Tibial artery (tissue), 4 donors: ENCODE measurements at places on chromosomes 16 and 17.
A peak's percentile ranks its signal among the peaks of the same experiment; 100 is the strongest.

- DNase-seq: no peak
These were observed 34.8 kb upstream of the NDRG4 start for GRCh38 chr16:58464916-58465731.

DNA sequence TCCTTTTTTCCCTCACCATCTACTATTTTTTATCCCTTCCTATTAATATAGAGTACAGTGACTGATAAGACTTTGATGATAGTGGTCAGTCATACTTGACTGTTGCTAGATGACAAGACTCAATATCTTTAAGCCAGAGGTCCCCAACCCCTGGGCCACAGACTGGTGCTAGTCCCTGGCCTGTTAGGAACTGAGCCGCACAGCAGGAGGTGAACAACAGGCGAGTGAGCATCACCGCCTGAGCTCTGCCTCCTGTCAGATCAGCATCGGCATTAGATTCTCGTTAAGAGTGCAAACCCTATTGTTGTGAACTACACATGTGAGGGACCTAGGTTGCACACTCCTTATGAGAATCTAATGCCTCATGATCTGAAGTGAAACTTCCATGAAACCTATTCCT, 341.3 kb downstream of the BCAS3 start:
- no peak for DNase-seq

DNA sequence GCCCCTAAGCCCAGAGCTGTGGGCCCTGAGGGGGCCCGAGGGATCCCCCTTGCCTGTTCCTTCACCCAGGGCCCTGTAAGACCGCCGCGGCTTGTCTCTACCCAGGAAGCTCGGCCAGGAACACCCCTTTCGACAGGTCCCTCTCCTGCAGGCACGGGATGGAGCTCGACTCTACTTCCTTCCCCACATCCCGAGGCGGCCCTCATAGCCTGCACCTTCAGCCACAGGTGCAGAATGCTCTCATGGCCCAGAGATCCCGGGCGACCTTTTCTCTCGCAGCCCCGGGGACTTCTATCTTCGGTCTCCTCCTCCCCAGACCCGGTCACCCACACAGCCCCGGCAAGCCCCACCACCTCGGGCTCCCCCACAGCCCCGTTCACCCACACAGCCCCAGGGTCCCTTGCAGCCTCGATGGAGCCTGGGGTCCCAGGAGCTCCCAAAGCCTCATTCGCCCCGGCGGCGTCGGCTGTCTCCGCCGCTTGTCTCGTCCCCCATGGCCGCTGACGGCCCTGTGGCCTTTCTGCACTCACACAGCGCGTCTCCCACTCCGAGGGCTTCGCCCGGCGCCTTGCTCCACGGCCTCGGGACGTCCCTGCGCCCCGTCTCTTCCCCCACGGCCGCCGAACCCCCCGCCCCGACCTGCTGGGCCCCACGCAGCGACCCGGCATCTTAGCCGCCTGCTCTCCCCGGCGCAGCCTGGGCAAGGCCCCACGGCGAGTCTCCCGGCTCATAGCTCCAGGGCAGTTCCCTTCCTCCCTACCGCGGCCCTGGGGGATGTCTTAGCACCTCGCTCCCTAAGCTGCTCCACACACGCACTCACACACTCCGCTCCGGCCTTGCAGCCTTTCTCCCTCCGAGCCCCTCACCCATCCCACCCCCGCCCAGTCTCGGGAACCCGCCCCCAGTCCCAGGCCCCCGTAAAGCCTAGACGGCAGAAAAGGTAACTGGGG, 650 bp downstream of the KIAA0753 start:
- DNase-seq: no peak

DNA sequence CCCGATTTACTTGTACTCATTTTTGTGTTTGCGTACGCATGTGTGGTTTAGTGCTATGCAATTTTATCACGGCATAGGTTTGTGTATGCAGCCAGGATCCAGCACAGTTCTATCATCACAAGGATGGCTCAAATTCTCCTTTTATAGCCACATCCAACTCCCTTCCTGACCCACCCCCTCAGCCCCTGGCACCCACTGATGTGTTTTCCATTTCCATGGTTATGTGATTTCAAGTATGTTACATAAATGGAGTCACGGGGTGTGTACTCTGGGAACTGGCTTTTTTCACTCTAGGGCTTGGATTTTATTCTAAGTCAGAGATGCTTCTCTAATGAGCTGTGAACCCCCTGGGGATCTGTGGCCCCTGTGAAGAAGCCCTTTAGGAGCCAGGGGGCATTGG, 16.8 kb downstream of the IL4R start:
- peak; percentile 96 for DNase-seq

- no peak for DNase-seq
These were observed 75.8 kb downstream of the WNT3 start for GRCh38 chr17:46742565-46743270.

DNA sequence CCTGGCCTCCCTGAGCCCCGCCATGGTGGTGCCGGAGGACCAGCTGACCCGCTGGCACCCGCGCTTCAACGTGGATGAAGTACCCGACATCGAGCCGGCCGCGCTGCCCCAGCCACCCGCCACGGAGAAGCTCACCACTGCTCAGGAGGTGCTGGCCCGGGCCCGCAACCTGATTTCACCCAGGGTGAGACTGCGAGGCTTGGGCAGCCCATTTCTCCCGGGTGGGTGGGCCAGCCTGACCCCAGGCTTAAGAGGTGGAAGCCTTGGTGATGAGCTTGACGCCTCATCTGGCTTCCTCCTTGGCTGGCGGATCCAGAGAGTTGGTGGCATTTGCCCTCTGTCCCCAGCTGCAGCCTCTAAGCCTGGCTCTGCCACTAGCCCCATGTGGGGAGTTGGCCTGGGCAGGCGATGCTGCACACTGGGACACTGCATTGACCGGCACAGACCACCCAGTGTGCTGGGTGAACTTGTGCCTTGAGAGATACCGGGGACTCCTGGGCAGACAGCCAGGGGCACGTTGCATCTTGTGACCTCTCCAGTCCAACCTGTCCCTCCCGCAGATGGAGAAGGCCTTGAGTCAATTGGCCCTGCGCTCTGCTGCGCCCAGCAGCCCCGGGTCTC, 3.0 kb downstream of the CDT1 start:
- peak; percentile 68 for DNase-seq

GRCh38 chr17:49576088-49576916, 631 bp downstream of the NXPH3 start:
- DNase-seq: peak; percentile 86
